NCI-H1417 (cell line): ENCODE measurements at places on chromosomes 2 and 18.
A peak's percentile ranks its signal among the peaks of the same experiment; 100 is the strongest.

- peak; percentile 34 for DNase-seq
Measured at GRCh38 chr2:230866756-230867523, 2.2 kb downstream of the ITM2C start.

DNA sequence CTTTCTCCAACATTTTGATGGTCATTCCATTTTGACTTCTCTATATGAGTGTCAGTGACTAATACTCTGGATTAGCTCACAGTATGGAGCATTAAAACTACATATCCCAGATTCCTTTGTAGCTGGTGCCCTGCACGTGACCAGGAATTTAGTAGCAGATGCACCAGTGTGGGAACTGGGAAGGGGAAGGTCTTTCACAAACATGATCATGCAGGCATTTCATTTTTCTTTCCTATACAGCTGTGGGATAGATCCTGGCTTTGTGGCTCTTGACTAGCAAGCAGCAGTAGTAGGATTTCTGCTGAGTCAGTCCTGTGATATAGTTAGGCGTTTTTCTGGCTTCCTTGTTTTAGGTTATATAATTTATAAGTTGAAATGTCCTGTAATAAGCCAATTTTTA is 971.0 kb upstream of the CDH2 start:
- no peak for DNase-seq

DNA sequence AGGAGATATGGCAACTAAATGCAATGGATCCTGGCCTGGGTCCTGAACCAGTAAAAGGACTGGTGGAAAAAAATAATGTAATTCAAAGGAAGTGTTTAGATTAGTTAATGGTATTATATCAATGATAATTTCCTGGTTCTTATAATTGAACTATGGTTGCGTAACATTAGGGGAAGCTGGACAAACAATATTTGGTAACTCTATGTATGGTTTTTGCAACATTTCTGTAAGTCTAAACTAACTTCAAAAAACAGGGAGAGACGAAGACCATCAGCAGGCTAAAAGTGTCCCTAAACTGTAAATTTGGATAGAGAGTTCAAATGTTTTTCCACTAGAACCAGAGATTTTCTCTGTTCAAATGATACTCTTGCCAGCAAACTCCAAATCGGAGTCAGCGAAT is 36.9 kb downstream of the KLF7 start:
- no peak for DNase-seq

GRCh38 chr2:46010925-46011490 is 286.2 kb upstream of the EPAS1 start:
- peak; percentile 46 for DNase-seq

GRCh38 chr2:30758191-30758651 is 49.0 kb downstream of the CAPN13 start:
- DNase-seq = no peak

GRCh38 chr2:177201919-177202346 is 10.7 kb upstream of the HNRNPA3 start:
- no peak for DNase-seq

GRCh38 chr18:57437766-57438671 is 2.8 kb downstream of the ONECUT2 start:
- DNase-seq = peak; percentile 76

DNA sequence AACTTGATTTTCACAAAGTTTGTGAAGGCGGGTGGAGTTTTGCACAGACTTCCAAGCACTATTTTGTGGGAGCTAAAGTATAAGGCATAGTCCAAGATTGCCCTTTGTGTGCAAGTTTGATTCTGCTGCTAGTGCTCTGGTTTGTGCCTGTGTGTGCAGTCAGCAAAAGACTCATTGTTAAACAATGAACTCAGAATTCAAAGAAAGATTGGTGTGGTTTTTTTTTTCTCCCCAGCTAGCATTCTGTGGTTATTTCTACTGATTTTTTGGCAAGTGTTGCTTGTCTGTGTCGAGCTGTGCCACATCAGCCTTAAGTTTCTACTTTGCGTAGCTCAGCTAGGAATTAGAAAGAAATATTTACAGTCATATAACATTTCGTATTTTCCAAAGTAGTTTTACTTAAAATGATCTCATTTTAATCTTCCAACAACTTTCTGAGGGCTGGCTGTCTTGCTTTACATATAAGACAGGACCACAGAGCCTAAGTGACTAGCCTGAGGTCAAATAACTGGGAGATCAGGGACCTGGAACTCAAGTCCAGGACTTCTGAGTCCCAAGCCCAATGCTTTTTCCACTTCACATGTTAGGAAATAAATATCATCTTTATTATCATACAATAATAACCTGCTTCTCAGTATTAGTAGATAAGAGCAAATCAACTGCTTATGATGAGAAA is 69.8 kb downstream of the BABAM2 start:
- DNase-seq = no peak

DNA sequence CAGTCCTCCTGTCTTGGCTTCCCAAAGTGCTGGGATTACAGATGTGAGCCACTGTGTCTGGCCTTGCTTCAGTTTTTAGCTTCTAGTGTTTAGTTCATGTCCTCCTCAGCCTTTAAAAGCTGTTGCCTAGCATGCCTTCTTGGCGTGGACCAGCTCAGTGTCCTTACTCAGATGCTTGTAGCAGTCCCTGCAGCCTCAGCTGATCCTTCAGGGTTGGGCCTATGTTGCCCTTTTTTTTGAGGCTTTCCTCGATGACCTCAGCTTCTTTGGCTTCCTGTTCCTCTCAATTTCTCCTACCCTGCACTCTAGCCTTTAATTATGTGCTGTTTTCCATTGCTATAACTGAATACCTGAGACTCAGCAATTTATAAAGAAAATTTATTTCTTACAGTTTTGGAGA is 57.7 kb downstream of the TANC1 start:
- no peak for DNase-seq

DNA sequence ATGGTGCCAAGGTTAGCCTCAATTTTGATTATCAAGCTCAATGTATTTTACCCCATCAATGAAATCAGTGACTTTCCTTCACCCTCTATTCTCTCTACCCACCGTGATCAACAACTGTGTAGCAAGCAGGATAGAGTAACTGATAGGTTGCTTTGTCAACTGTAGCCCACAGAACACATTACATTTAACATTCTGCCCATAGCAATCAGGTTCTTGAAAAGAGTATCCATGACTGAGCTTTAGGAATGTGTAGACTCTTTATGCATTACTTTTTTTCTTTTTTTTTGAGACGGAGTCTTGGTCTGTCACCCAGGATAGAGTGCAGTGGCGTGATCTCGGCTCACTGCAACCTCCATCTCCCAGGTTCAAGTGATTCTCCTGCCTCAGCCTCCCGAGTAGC is 19.8 kb upstream of the VWA3B start:
- no peak for DNase-seq

DNA sequence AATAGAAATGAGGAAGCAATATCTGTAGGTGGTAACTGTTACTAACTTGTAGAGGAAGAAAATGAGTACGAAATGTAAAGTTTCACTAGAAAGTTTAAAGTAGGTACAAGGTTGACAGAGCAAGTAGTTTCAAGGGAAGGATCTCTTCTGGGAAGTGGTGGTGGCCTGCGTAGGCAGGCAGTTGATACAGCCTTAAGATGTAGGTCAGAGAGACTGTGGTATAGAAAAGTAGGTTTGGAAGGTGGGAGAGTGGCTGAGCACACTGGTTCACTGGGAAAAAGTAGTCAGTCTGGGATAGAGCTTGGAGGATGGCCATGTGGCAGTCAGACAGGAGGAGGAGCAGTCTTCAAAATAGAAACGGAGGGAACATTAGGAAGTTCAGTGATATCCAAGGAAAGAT is 23.5 kb downstream of the KDM3A start:
- DNase-seq = no peak

GRCh38 chr2:25251422-25252273 is 83.3 kb upstream of the POMC start:
- DNase-seq = peak; percentile 89

GRCh38 chr18:3305933-3306332 is 44.0 kb downstream of the MYL12B start:
- DNase-seq = no peak

- DNase-seq = no peak
Measured at GRCh38 chr2:147818741-147819140, 26.1 kb upstream of the ACVR2A start.

- DNase-seq = no peak
Measured at GRCh38 chr2:174777347-174778084, 13.2 kb upstream of the CHRNA1 start.
